ENCODE measurements at places on chromosomes 4 and X. TPM values are rescaled to one million over a fixed set of nuclear protein-coding genes. Genes with fewer than 3 reads are reported as not detected.

- H3K27ac ChIP-seq, result no peak overlapping the region
- no peak for DNase-seq
- no peaks in the 10 kb centered on the region for H3K27me3 ChIP-seq
- H3K36me3 ChIP-seq, result no peaks in the 10 kb centered on the region
- no peaks in the 10 kb centered on the region for H3K4me1 ChIP-seq
- no peak overlapping the region for H3K4me3 ChIP-seq
Measured at GRCh38 chr4:135050086-135050717, 848.6 kb upstream of the PABPC4L start.

- no peaks in the 10 kb centered on the region for H3K27me3 ChIP-seq
- no peaks in the 10 kb centered on the region for H3K36me3 ChIP-seq
- H3K4me3 ChIP-seq, result no peak overlapping the region
Measured at GRCh38 chr4:15848191-15848842, 70.2 kb downstream of the CD38 start.

- no peak for DNase-seq
- no peak overlapping the region for H3K27ac ChIP-seq
- no peaks in the 10 kb centered on the region for H3K36me3 ChIP-seq
- H3K4me3 ChIP-seq, result no peak overlapping the region
Measured at GRCh38 chrX:74781507-74782034, 143.7 kb downstream of the NEXMIF start.

- no peak for DNase-seq
- no peak overlapping the region for H3K4me3 ChIP-seq
- H3K27me3 ChIP-seq, result no peaks in the 10 kb centered on the region
- H3K4me1 ChIP-seq, result no peaks in the 10 kb centered on the region
Measured at GRCh38 chr4:14379183-14379582, 623.1 kb upstream of the CPEB2 start.

DNA sequence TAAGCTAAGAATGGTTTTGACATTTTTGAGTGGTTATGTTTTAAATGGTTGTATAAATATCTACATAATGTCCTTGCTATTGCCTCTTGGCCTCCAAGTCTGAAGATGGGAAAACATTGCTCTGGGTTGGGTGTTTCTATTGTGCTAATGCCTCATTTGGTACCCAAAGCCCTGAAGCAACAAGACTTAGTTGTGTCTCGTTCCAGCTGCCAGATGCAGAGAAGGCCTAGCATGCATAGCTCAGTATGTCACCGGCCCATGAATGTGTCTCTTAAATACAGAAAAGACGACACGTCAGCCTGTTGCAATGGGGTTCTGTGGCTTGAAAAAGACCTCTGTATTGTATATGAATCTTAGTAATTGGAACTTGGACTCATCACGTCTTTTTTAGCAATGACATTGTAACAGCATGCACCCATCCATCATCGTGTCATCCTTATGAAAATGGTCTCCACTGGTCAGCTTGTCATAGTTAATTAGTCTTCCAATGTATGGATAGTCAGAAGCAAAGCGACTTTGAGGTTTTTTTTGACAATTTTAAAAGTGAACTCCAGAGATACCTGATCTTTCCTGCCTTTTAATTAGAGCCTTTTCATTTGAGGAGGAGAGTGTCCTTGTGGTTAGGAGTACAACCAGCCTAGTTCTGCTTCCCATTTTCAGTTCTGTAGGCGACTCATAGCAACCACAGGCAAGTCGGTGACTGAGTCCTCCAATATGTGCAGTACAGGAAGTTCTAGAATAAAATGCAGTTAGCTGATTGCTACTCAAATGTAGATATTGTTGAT, 126.4 kb upstream of the GATB start:
- no peak overlapping the region for H3K27ac ChIP-seq
- H3K4me1 ChIP-seq, result no peaks in the 10 kb centered on the region
- H3K36me3 ChIP-seq, result no peaks in the 10 kb centered on the region
- H3K27me3 ChIP-seq, result peaks cover 7% of the 10 kb centered on the region
- DNase-seq, result no peak
- H3K4me3 ChIP-seq, result no peak overlapping the region

DNA sequence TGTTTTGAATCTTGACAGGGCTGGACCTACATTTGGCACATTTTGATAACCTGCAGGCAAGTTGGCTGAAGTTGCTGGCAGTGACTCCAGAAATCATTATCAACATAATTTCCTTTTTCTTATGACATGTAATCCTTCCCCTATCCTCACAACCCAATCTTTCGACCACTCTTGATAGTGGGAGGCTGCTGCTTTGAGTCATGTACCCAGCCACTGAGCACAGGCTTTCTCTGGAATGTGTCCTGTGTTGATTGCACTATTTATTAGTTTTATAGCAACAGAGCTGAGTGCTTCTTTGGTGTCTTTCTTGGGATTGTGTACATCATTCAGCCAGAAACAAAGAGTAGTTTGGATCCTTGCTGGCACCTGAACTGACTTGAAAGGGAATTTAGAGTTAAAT, 183.1 kb upstream of the LEF1 start:
- DNase-seq, result no peak
- no peak overlapping the region for H3K4me3 ChIP-seq
- no peaks in the 10 kb centered on the region for H3K36me3 ChIP-seq

- no peaks in the 10 kb centered on the region for H3K36me3 ChIP-seq
- H3K4me3 ChIP-seq, result no peak overlapping the region
- H3K27ac ChIP-seq, result no peak overlapping the region
- DNase-seq, result no peak
Measured at GRCh38 chr4:173218411-173219125, 50.0 kb downstream of the GALNT7 start.

- H3K36me3 ChIP-seq, result peaks cover 5% of the 10 kb centered on the region
- no peak overlapping the region for H3K4me3 ChIP-seq
- no peaks in the 10 kb centered on the region for H3K4me1 ChIP-seq
- peaks cover 2% of the 10 kb centered on the region for H3K27me3 ChIP-seq
- DNase-seq, result no peak
- H3K27ac ChIP-seq, result no peak overlapping the region
Measured at GRCh38 chr4:116480546-116480945, 604.8 kb downstream of the TRAM1L1 start.

DNA sequence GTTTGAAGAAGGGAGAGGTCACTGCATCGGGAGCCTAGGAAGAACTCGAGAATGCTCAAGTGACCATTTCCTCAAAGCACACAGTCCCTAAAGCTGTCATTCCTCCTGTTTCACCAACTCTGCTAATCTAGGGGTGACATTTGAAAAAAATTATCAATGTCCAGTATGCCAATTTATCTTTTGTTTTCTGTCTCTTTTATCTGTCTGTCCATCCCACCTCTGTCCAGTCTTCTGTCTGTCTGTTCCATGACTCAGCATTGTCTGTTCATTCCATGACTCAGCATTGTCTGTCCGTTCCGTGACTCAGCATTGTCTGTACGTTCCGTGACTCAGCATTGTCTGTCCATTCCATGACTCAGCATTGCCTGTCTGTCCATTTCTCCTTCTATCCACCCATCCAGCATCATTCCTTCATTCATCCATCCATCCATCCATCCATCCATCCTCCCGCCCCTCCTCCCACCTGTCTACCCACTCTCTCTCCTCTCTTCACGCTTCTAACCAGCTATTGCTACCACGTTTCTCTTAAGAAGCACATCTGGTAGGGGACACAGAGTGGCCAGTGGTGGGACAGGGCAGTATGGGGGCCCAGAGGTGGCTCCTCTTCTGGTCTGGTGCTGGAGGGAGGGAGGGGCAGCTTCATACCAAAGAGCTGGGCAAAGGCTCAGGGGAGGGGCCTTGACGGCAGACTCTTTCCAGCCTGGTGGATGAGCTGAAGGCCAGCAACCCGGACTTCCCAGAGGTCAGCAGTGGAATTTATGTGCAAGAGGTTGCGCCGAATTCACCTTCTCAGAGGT, 34.1 kb downstream of the HTRA3 start:
- H3K4me1 ChIP-seq, result peaks cover 6% of the 10 kb centered on the region
- no peak for DNase-seq
- peaks cover 14% of the 10 kb centered on the region for H3K27me3 ChIP-seq
- H3K4me3 ChIP-seq, result peak overlapping the region; percentile 4

DNA sequence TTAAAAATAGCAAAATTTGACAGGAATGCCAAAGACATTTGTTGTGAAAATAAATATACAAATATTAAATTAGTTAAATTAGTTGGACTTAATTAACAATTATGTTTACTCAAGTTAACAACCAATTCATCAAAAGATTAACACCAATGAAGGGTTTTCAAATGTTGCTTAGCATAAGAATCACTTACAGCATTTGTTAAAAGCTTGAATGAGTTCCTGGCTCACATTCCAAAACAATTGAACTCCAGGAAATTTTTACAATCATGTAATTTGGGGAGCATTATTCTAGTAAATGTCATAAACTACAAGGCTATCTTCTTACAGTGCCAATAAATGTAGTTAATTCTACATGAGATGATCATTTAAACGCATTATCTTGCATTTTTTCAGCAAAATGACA, 249.7 kb upstream of the MAGEB2 start:
- H3K27ac ChIP-seq, result no peak overlapping the region
- no peak for DNase-seq
- H3K4me1 ChIP-seq, result no peaks in the 10 kb centered on the region

DNA sequence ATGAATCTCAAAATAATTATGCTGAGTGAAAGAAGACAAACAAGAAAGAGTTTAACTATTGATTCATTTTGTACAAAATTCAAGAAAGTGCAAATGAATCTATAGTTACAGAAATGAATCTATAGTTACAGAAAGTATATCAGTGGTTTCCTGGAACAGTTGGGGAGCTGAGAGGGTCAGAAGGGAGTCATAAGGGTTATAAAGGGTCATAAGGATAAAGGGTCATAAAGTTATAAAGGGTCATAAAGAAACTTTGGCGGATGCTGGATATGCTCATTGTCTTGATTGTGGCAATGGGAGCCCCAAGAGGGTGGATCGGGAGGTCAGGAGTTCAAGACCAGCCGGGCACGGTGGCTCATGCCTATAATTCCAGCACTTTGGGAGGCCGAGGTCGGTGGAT, 26.0 kb upstream of the INTS6L start:
- H3K4me1 ChIP-seq, result peaks cover 14% of the 10 kb centered on the region
- no peak overlapping the region for H3K4me3 ChIP-seq
- H3K27me3 ChIP-seq, result no peaks in the 10 kb centered on the region
- H3K36me3 ChIP-seq, result no peaks in the 10 kb centered on the region
- DNase-seq, result no peak
- H3K27ac ChIP-seq, result no peak overlapping the region

DNA sequence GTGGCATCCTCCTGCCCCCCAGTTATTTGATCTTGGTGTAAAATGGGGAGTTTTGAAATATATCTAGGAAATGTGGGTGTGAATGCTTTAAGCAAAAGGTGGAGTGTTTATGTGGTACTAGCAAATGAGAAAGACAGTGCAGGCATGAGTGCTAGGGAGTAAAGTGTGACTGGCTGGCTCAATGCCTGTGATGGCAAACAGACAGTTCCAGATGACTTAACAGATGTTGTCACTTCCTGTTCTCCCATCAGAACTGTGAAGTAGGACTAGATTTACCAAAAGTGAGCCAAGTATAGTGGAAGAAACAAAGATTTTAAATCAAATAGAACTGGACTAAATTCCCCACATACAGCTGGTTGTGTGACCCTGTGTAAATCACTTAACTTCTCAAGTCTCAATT, 8.4 kb upstream of the AMOT start:
- DNase-seq, result no peak
- H3K27me3 ChIP-seq, result no peaks in the 10 kb centered on the region
- H3K4me3 ChIP-seq, result no peak overlapping the region

GRCh38 chr4:84596826-84597225, 13.9 kb downstream of the CDS1 start:
- no peak overlapping the region for H3K4me3 ChIP-seq
- H3K27me3 ChIP-seq, result no peaks in the 10 kb centered on the region
- DNase-seq, result no peak
- no peak overlapping the region for H3K27ac ChIP-seq
- no peaks in the 10 kb centered on the region for H3K36me3 ChIP-seq

DNA sequence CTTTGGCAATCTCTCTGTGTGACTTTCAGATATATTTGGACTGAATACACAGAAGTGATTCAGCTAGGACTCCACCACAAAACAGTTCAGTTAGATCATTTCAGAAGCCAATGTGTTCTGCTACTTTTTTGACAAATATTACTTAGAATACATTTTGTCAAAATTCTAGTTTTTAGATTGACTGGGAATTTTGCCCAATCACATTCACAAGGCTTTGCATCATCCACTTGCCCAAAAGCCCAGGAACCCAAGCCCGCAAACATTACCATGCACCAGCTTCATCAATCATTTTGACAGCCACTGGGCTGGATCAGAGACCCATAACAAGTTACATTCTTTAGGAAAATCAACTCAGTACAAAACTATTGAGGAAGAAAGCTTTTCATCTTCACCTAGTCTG, 256.6 kb upstream of the NDST3 start:
- H3K27ac ChIP-seq, result no peak overlapping the region
- no peaks in the 10 kb centered on the region for H3K27me3 ChIP-seq
- H3K4me3 ChIP-seq, result no peak overlapping the region
- no peaks in the 10 kb centered on the region for H3K36me3 ChIP-seq

- no peak overlapping the region for H3K4me3 ChIP-seq
- H3K27me3 ChIP-seq, result no peaks in the 10 kb centered on the region
- H3K4me1 ChIP-seq, result peaks cover 2% of the 10 kb centered on the region
- H3K36me3 ChIP-seq, result no peaks in the 10 kb centered on the region
Measured at GRCh38 chrX:98514032-98514431, 1630.3 kb downstream of the RPA4 start.

DNA sequence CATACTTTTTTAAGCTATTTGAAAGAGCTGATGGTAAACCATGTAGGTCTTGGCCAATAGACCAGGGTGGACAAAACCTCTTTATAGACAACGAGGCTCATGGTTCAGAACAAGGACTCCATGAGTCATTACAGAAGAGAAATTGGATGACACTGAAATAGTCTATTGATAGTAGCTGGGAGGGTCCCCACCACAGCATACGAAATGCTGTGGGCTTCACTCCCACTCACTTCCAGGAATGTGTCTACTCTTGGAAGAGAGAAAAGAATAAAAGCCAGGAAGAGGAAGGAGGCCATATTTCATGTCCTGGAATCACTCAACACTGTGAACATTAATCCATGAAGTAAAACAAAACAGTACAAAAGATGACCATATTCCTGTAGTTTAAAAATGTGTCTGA, 82.3 kb upstream of the MXRA5 start:
- no peaks in the 10 kb centered on the region for H3K27me3 ChIP-seq
- H3K4me1 ChIP-seq, result no peaks in the 10 kb centered on the region
- no peak for DNase-seq
- no peak overlapping the region for H3K27ac ChIP-seq
- H3K4me3 ChIP-seq, result no peak overlapping the region

Gene POLA1
- 13.2 TPM for total RNA-seq

Gene GAGE12F
- not detected for total RNA-seq

Gene RTL5
- total RNA-seq, result 18.2 TPM

Gene P2RY4
- 0.27 TPM for total RNA-seq

Gene F8A1
- total RNA-seq, result 18.3 TPM

Gene ATP10D
- 12.9 TPM for total RNA-seq

Gene KCNE5
- 1.6 TPM for total RNA-seq

Gene CLGN
- 19.6 TPM for total RNA-seq

Gene TAF1
- total RNA-seq, result 42.1 TPM

Gene OPN1MW
- total RNA-seq, result 1.2 TPM

Gene PNMA6A
- total RNA-seq, result 14.0 TPM

Gene BEX2
- total RNA-seq, result 150 TPM

Gene AREG
- total RNA-seq, result not detected

Data from glutamatergic neuron (in vitro differentiated cells).